ENCODE measurements at places on chromosomes 1 and 21.

DNA sequence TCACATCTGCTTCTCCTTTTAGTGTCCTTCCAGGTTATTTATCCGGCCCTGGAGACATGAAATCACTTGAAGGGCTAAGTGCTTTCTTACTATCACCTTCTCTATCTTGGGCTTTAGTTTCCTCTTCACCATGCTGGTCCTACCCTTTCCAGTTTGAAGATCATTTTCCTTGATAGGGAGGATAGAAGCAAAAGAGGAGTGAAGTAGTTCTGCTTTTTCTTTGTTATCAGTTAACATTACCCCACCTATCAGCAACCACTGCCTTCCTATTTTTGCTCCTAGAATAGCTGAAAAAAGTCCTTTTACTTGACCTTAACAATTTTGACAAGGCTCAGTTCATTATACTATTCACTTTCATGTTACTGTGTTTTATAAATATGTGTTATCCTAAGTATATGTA is 19.4 kb downstream of the RGL1 start:
- no peak for DNase-seq

DNA sequence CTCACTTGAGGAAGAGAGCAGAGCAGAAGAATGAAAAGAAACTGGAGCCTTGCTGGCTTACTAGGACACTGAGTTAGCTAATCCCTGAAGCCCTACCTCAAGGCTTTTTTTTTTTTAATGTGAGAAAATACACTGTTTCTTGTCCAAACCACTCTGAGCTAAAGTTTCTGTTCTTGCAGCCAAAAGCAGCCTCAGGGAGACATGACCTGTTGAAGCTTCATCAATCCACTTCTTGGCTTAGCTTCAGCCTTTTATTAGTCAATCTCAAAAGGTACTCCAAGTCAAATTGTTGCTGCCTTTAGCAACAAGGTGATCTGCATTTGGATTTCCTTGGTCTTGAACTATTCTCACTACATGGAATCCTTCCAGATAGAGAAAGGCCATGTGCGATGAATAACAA is 33.7 kb downstream of the CCDC185 start:
- no peak for DNase-seq

- DNase-seq: peak; percentile 27
Observed at GRCh38 chr1:215887627-215888026, 320.5 kb downstream of the KCTD3 start.

- DNase-seq: no peak
Observed at GRCh38 chr1:177880339-177880891, 89.4 kb downstream of the SEC16B start.

GRCh38 chr1:160357286-160358002 is 9.4 kb upstream of the NHLH1 start:
- no peak for DNase-seq

DNA sequence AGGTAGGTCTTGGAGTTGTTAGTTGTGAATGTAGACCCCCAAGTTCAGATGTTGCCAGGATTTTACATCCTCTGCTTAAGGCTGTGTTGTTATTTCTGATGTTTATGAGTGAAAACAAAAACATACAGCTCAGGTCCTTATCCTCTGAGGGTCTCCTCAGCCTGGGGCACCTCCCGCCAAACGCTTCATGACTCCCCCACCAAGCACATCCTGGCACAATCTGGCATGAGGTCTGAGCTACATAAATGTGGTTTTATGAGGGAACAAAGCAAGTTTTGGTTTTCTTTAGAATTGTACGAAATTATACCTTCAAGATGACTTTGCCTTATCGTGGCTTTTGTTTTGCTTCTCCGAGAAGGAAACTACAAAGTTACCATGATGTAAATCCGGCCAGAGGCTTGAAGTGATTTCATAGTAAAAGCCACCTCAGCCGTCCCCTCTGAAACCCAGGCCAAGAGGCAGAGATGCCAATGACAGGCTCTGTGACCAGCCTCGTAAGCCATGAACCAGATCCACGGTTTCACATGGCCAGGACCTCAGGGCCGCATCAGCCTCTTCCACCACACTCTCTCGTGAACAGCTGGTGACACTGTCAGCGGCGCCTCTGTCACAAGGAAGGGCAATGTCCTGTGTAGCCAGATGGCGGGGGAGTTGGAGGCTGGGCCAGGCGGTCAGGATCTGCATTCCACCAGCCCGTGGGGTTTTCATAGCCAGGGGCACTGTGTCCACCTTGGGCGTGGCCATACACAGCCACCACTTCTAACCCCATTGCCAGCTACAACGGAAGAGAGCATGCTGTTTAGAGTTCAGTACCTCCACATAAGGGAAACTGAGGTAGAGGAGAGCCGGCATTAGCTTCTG is 199.4 kb downstream of the KIF26B start:
- no peak for DNase-seq

DNA sequence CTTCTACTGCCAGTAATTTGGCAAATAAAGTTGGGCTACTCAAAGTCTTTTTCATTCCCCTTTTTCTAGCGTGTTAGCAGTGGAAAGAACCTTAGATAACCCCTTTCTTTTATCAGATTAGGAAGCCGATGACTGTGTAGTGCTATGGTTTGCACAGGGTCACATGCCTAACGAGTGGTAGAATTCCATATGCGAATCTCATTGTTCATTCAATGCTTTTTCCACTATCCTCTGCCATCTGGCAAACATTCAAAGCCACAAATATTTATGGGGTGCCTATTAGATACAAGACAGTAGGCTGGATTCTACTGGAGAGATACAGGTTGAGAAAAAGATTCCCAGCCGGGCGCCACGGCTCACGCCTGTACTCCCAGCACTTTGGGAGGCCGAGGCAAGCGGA is 14.9 kb upstream of the IER5 start:
- peak; percentile 89 for DNase-seq

- no peak for DNase-seq
Observed at GRCh38 chr1:17143760-17144159, 24.5 kb upstream of the PADI2 start.

DNA sequence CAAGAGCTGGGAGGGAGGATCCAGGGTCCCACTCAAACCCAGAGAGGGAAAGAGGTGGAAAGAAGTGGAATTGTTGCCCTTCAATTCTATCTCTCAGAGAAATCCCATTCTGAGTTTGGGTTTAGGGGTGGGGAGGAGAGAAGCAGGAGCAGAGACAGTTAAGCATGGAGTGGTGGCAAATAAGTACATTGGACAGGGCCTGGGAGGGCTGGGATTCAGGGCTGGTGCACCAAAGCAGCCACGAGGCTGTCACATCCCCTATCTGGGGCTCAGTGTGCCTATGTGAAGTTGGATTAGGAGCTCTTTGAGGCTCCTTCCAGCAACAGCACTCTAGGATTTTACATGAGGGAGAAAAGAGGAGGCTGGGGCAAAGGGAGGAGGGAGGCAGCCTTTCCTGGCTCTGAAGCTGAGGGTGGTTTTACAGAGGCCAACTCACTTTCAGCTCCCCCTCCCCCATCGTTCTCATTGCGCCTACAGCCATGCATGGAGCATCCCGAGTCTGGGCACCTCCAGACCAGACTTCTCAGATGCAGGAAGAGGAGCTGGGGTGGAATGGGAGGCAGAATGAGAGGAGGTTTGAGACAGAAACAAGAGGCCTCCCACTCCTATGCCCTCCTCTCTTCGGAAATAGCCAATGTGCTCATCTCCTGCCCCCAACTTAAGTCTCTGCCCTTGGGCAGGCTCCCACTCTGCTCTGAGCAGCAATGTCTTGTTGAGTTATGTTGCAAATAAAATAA is 3.0 kb upstream of the SYT6 start:
- no peak for DNase-seq

- no peak for DNase-seq
Observed at GRCh38 chr1:111497592-111497991, 5.8 kb downstream of the ADORA3 start.

DNA sequence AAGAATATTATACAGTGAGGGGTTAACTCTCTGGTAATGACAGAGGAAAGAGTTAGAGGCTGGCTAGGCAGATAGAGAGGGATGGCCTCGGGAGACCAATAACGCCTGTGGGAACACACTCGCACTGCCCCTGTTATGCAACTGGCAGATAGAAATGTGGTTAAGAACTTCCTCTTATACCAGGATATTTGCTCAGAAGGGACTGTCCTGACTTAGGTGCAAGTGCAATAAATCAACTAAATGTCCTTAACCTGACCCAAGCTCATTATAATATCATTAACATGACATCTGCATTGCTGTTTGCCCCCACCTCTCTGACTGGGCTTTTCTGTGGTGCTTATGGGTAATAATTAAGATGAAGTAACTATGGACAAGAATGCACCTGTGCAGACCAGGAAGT is 1518.0 kb downstream of the NCAM2 start:
- DNase-seq: no peak

DNA sequence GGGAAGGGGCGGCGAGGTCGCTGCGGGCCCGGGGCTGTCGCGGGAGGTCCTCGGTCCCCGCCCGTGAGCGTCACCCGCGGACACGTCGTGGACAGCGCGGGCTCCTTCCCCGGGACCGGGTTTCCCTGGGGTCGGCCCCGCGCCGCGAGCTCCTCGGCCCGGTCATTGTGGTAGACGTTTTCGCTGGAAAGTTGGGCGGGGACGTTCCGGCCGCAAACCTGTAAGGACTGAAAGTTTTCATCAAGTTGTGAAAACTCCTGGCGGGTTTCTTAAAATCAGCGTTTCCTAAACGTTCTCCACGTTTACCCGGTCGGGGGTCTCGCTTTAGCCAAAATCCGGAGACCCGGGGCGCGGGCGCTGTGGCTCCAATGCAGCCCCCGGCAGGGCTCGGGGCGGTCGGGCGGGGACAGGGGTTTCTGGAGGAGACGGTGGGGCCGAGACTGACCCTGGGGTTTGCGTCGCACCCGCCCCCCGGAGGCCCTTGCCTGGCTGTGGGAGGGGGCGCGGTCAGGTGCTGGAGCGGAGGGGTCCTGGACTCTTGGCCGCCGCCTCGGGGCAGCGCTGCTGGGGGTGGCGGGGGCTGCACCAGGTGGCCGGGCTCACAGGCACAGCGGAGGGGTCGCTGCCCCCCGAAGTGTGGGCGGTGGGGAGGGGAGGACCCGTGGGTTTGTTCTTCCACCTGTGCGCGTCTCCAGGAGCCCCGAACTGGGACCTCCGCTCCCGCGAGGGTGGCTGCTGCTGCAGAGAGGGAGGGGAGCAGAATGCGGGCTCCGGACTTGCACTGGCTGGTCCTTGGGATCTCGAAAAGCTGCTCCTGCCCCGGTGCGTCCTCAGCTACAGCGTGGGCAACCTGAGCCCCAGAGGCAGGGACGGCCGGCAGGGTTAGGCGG is 827 bp downstream of the PRKCZ start:
- DNase-seq: no peak

DNA sequence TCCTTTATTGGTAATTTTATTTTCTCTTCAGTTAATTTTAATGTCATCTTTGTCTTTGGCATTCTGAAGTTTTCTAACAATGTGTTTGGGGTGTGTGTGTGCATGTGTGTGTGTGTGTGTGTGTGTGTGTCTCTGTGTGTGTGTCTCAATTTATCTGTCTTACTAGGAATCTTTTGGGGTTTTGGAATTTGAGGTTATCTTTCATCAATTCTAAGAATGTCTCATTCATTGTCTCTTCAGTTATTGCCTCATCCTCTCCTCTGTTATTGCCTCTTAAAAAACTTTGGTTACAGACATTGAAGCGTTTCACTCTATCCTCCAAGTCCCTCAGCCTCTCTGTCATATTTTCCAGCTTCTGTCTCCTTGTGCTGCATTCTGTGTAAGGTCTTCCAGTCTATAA is 18.1 kb upstream of the SAMD13 start:
- DNase-seq: no peak

GRCh38 chr1:185337246-185337645 is 20.2 kb upstream of the IVNS1ABP start:
- peak; percentile 39 for DNase-seq

DNA sequence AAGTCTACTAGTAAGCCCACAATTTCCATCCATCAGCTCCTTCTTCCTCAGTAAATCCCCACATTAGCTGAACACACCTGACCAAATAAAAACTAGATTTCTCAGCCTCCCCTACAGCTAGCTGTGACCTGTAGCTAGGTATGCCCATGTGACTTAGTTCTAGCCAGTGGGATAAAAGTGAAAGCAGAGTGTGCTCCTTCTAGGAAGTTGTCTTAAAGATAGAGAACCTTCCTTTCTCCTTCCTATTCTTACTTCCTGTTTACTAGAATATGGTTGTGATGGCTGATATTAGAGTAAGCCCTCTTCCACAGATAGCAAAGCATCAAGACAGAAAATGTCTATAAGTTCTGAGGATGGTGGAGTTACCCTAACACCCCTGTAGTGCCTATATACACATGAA is 67.0 kb downstream of the PIK3R3 start:
- DNase-seq: no peak

DNA sequence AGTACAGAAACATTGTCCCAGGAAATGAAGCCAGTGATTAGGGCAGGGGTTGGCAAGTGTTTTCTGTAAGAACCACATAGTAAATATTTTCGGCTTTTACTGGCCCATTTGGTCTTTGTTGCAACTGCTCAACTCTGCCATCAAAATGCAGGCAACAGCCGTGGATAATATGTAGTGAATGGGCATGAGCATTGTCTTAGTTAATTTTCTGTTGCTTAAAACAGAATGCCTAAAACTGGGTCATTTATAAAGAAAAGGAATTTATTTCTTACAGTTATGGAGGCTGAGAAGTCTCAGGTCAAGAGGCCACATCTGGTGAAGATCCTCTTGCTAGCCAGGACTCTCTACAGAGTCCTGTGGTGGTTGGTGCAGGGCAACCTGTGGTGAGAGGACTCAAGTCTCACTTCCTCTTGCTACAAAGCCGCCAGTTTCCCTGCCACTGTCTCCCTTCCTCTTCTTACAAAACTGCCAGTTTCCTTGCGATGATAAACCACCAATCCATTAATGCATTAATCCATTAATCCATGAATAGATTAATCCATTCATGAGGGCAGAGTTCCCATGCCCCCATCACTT is 166.4 kb downstream of the PSMG1 start:
- DNase-seq: peak; percentile 40

DNA sequence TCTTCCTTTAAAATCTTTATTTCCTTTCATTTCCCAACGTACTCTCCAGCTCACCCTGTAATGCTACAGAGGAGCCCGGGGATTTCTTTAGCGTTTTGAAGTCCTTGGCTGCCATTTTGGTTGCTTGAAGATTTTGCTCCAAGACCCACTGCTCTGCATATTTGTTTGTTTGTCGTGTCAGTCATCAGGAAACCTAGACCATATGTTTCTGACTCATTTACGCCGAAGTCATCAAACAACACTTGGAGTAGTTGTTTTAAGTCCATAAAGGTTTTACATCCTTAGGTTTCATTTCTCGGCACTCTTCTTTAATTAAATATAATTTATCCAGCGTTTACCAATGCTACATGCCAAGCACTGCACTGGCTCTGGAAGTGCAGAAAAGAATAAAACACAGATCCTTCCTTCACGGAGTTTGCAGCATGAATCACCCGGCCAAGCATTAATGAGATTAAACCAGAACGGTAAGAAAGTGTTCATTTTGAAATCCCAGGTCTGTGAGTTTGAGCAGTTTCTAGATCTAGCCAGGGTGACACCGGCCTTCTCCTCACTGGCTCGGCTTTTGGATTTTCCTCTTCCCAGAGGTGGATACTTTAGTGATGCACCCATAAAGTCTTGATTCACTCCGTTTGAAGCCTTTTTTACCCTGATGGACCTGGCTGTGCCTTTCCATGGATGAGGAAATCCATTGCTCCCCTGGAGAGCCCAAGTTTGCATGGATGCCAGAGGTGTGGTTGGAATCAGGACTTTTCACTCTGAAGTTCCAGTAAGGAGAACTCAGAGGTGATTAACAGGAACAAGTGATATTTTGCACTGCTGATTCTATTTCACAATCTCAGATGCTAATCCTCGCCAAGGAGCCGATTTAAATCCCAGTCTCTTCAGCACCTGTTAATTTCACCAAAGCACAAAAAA is 109.3 kb downstream of the KAZN start:
- no peak for DNase-seq

Data from IMR-90 (cell line).